A549 treated with GW870086 at 1 μM for 4 hours (cell line): ENCODE measurements at places on chromosomes 11 and 22. TPM values are rescaled to one million over a fixed set of nuclear protein-coding genes. Genes with fewer than 3 reads are reported as not detected.

Gene ZNF214
- total RNA-seq, result 0.45 to 1.2 TPM (median 0.87 TPM) in 5 replicates

Gene FZD4
- total RNA-seq, result 0.67 to 1.5 TPM (median 1.3 TPM) in 5 replicates

Gene NNMT
- total RNA-seq, result 326 to 379 TPM (median 367 TPM) in 5 replicates

Gene OR5M3
- not detected in 5 replicates for total RNA-seq

Gene LRRC4C
- total RNA-seq, result not detected in 5 replicates

Gene DPAGT1
- total RNA-seq, result 34.8 to 40.4 TPM (median 38.9 TPM) in 5 replicates

Gene ELFN2
- 5.9 to 8.8 TPM (median 7.0 TPM) in 5 replicates for total RNA-seq

Gene RABL2B
- 15.5 to 19.4 TPM (median 18.4 TPM) in 5 replicates for total RNA-seq

Gene SCN2B
- total RNA-seq, result not detected in 5 replicates

Gene SLN
- total RNA-seq, result 0.52 to 2.1 TPM (median 1.6 TPM) in 5 replicates

Gene ANO3
- total RNA-seq, result not detected in 5 replicates

Gene OR4X1
- total RNA-seq, result not detected in 5 replicates
